ENCODE measurements at places on chromosomes 6 and 20. TPM values are rescaled to one million over a fixed set of nuclear protein-coding genes. Genes with fewer than 3 reads are reported as not detected.

GRCh38 chr6:127301199-127301700, 34.6 kb downstream of the RNF146 start:
- no peak for DNase-seq
- H3K4me3 ChIP-seq: no peak overlapping the region
- H3K27me3 ChIP-seq: no peaks in the 10 kb centered on the region
- no peak overlapping the region for H3K27ac ChIP-seq
- H3K4me1 ChIP-seq: peaks cover 4% of the 10 kb centered on the region

FOXP4 gene
- polyA plus RNA-seq: 33.7 TPM

GRCh38 chr20:57589123-57589727, 28.3 kb downstream of the PCK1 start:
- DNase-seq: no peak
- H3K27ac ChIP-seq: no peak overlapping the region
- H3K36me3 ChIP-seq: no peaks in the 10 kb centered on the region
- H3K27me3 ChIP-seq: no peaks in the 10 kb centered on the region
- H3K4me3 ChIP-seq: no peak overlapping the region

GRCh38 chr6:6661684-6662083, 73.2 kb downstream of the LY86 start:
- peaks cover 10% of the 10 kb centered on the region for H3K4me1 ChIP-seq
- no peak overlapping the region for H3K27ac ChIP-seq
- DNase-seq: peak; percentile 48
- no peaks in the 10 kb centered on the region for H3K27me3 ChIP-seq
- H3K4me3 ChIP-seq: no peak overlapping the region
